ENCODE measurements at places on chromosomes 3 and 15.

DNA sequence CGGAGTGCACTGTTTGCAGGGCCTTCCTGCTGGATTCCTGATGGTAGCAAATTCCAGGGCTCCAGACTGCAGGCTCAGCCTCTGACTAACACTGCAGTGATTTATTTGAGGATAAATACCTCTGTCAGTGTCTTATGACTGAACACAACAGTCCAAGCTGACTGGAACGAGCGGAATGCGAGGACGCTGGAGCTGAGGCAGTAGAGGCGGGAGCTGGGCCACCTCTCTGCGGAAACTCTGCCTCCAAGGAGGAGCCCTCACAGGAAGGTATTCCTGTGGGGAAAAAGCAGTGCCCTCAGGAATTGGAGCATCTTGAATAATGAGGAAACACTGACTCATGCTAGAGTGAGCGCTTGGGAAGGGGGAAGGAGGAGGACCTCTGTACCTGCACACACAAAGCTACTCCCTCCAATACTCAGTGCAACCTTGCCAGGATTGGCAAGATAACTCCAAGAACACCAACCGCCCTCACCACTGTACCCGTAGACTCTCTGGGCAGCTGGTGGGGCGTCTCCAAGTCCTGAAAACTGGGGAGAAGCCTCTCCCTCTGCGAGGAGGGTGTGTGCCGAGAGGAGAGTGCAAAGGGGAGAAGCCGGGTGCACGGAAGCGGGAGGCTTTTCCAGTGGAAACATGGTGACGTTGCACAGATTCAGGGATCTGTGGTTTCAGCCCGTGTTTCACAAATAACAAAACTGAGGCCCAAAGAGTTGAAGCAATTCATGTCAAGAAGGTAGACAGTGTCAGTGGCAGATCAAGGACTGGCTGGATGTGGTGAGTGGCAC is 43.0 kb downstream of the VGLL4 start:
- DNase-seq, result peak; percentile 100

DNA sequence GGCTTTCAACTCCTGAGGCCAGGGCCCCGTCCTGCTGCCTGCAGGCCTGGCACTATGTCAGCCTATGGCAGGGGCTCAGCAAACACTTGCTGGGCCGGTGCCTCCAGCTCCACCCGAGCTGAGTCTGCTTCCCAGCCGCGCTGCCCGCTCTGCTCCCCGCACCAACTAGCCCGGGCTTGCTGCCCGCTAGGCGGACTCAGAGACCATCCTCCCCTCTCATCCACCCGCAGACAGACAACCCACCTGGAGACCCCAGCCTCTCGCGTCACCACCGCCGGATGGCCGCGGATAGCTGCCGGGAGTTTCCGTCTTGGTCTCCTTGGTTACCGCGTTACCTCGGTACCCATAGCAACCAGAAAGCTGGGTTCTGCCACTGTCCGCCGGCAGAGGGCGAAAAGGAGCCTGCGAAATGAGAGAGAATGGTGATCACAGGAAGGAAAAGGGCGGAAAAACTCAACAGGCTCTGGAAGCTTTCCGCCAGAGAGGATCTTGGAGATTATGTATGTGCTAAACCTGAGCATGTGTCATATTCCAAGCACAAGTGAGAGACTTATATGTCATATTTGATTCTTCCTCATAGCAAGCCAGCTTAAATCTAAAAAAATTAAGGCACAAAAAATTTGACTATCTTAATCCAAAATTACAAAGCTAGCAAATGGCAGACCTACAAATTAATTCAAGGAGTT is at the start of gene ZBBX:
TSS of gene ZBBX (minus strand) at position 294 of the 686 bp plus-strand sequence. CDS start 7,396 bp downstream, outside the sequence.
- peak; percentile 76 for DNase-seq

DNA sequence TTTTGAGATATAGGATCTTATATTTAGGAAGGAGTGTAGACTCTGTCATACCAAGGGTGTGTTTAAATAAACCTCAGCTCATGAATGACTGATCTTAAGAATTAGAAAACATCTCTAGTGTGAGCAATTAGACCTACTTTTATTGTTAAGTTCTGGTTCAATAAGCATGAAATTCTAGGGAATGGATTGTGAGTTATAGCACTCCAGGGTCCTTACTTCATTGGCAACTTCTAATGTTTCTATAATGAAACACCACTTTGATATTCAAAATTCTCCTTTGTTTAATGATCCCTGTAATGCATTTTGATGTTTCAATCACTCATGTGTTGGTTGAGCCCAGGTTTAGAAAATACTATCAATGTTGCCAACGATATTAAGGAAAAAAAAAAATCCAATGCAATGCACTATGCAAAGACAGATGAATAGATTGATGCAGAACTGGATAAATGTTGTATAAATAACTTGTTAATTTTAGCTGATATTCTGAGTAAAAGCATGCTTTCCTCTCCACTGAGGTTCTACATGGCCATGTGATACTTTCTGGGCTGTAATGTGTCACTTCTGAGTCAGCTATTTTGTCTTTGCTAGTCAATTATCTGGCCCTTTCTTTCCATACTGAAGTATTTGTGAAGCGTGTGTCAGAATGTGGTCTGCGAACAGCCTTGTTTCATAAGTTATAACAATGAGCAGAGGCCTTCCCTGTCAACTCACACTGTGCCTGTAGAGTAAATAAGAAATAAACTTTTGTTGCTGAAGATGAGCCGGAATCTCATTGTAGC is 1035.9 kb downstream of the PLOD2 start:
- peak; percentile 30 for DNase-seq

GRCh38 chr3:195224156-195224979 is 46.6 kb downstream of the XXYLT1 start:
- DNase-seq, result no peak

GRCh38 chr3:51982838-51983577 is at the start of gene ACY1:
ACY1 (plus strand) TSS chr3:51983535; CDS start chr3:51984065, 530 bp downstream.
- DNase-seq, result peak; percentile 77

GRCh38 chr15:99123713-99124451 is 19.0 kb downstream of the SYNM start:
- DNase-seq, result peak; percentile 98

DNA sequence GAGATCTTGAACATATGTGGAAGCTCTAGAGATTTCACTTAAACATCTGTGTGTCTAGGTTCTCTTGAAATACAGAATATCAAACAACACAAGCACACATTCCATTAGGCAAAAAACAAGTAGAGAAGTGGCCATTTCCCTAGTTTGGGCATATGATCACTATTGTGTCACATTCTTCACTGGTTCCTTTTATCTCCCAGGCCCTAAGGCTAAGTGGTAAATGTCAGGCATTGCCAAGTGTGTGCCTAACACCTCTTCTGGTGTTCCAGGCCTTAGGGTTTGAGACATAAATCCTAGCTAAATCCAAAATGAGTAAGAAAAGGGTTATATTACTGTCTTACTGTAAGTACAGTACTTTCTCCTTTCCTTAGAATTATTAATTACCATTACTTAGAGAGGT is 880.1 kb downstream of the PDCD6IP start:
- no peak for DNase-seq

- DNase-seq, result no peak
These were observed 1463.7 kb downstream of the OTOL1 start for GRCh38 chr3:162960269-162960668.

GRCh38 chr15:77537006-77537405 is 95.7 kb downstream of the LINGO1 start:
- DNase-seq, result no peak

DNA sequence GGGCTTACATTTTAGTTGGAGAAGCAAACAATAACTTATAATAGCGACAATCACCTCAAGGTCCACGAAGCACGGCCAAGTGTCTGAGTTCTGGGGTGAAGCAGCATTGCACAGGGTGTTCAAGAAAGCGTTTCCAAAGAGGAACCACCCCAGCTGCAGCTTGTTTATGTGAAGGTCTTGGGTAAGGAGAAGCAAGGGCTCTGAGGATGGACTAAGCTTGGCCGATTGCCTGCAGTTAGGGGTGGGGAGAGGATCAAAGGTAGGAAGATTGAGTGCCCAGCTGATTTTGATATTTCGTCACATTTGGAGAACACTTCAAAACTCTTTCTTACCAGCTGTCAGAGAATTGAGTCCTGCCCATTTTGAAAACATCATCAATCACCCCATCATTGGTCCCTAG is 321.6 kb upstream of the DNAJC19 start:
- no peak for DNase-seq

DNA sequence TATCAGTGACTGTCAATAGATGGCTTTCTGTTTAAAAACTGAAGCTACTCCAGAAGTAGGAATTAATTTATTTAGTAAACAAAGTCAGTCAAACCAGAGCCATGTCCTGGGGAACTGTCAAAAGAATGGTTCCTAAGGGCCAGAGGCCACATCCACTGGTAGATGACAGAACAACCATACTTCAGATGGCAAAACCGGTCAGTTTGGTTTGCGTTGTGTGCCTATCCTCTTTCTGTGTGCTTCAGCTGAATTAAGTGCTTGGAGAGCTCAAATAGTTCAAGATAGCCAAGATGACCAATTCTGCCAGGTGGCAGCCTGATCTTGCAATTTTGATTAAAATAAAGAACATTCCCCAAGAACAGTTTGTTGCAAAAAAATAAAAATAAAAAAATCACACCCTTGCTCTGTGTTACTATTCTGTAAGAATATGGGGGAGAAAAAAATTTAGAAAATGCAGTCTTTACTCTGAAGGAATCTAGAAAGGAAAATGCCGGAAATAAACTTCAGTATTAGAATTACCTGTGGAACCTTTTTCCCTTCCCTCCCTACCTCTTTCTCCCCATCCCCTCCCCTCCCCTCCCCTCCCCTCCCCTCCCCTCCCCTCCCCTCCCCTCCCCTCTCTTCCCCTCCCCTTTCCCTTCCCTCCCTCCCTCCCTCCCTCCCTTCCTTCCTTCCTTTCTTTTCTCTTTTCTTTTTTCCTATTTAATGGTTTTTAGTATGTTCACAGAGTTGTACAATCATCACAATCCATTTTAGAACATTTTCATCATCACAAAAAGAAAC is 2.5 kb downstream of the MAP3K13 start:
- DNase-seq, result no peak

DNA sequence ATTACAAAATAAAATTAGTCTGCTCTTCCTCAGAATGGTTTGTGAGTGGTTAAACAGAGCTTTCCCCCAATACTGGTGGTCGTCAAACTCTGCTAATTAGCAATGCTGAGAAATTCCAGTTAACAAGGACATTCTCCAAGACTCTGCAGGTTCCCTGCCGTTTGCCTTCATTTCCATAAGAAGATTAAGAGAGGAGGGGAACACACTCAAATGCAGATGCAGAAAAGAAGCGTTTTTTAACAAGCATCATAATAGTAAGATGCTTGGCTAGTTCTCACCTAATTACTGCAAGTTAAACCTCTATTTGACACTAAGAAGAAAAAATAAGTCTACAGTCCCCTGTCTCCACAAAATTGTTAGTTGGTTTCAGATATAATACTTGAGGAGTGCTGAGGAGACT is 3.7 kb upstream of the SOX2 start:
- no peak for DNase-seq

DNA sequence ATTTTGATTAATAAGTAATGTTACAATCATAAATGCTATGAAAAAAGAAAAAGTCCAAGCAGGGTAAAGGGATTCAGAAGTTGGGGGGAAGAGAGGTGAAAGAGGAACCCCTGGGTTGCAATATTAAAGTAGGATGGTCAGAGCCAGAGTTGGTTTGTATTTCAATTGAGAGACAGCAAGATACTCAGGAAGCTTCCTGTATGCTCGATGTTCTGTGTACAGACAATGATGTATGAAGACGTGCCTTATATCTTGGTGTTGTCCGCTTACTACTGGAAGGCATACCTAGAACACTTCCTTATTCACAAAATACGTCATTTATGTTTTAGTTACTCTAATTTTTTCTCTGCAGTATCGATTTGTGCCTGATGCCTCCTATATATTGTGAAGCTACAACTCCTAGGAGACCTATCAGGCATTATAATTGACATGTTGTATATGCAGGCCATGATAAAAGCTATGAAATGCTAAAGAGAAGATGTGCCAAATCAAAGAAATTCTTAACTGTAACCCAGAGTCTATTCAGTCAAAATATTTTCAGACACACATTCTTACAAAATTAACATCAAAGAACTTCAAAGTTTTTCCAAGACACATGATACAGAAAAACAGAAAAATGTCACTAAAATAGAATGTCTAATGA is 87.5 kb downstream of the TBL1XR1 start:
- no peak for DNase-seq

DNA sequence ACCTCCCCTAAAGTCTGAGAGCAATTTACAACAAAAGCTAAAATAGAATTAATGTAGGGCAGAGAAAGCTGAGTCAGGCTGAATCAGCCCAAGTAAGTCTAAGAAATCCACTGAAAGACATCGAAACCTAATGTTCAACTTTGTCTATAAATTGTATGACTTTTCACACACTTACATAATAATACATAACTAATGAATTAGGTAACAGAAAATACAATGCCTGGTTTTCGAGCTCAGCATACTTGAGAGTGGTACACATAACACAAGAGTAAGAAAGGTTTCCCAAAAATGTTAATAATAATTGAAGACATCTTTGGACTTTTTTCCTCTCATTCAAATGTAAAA is 55.3 kb upstream of the VGLL4 start:
- DNase-seq, result peak; percentile 88

GRCh38 chr3:4514916-4515315 is 21.8 kb downstream of the ITPR1 start:
- no peak for DNase-seq

GRCh38 chr3:108064293-108064887 is 26.4 kb downstream of the CD47 start:
- DNase-seq, result peak; percentile 8

DNA sequence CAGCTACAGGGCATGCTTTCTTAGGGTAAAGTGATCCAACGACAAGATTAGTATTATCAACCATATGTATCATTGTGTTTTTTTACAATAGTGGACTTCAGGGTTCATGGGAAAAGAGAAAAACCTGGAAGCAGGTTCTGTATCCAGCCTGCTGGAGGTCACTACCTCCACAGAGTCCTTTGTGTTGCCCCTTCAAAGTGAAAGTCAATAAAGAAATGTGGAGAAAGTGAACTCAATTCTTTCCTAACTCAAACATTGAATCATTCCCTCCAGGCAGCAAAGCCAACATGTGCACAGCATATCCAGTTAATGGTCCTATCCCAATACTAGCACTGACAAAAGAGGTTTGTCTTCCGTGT is 45.4 kb downstream of the FGF7 start:
- peak; percentile 22 for DNase-seq

- no peak for DNase-seq
These were observed 20.5 kb upstream of the IQSEC1 start for GRCh38 chr3:13093687-13094086.

- DNase-seq, result no peak
These were observed 376.1 kb downstream of the ZPLD1 start for GRCh38 chr3:102810937-102811336.

GRCh38 chr3:66484106-66484844 is 16.5 kb downstream of the LRIG1 start:
- no peak for DNase-seq

DNA sequence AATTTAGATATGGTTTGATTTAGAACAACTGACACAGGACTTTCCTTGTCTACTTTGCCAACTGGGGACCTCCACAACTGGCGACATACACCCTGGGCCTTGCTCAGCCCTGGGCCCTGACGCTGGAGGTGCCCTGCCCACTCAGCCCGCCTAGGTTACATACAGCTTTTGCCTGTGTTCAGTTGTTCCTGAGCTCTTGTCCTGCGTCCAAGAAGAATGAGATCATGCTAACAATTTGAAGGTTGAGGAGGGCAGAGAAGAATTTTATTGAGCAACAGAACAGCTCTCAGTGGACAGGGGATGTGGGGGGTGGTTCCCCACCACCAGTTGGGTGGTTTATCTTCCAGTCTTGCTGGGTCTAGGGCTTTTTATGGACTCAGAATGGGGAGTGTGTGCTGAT is 67.9 kb downstream of the IQCH start:
- DNase-seq, result peak; percentile 56
